ENCODE measurements at places on chromosomes 16 and 17. TPM values are rescaled to one million over a fixed set of nuclear protein-coding genes. Genes with fewer than 3 reads are reported as not detected.

Gene AURKB
- 3.7 TPM for total RNA-seq

Gene NPIPA2
- total RNA-seq = 0.86 TPM

Gene MYH11
- total RNA-seq = not detected

Gene CCL1
- total RNA-seq = not detected

Gene KIFC3
- total RNA-seq = 1.2 TPM

Gene HS3ST4
- total RNA-seq = not detected

Gene CCDC40
- total RNA-seq = 0.32 TPM

Gene ABI3
- 6.5 TPM for total RNA-seq

Gene TMEM220
- total RNA-seq = 0.15 TPM

- DNase-seq = no peak
These were observed 33.6 kb upstream of the RAI1 start for GRCh38 chr17:17647524-17648178.

DNA sequence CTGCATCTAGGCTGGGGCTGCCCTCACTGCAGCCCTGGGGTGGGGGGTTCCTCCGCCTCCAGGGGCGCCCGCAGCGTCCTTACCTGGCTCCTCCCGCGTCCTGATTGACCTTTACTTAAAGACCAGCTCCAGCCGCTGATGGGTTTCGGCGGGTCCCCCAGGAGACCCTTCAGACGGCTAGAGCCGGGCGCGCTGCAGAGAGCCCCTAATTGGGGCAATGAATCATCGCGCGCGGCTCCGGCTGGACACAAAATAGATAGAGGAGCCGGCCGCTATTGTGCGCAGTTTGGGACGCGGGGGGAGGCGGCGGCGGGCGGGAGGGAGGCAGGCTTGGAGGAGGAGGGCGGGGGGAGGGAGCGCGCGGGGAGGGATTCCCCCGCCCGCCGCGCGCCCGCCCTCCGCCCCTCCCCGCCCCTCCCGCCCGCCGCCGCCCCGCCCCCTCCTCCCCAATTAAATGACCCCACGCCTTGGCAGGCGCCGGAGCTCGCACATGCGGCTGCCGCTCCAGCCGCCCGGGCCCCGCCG, 56.5 kb upstream of the CIBAR2 start:
- DNase-seq = no peak

DNA sequence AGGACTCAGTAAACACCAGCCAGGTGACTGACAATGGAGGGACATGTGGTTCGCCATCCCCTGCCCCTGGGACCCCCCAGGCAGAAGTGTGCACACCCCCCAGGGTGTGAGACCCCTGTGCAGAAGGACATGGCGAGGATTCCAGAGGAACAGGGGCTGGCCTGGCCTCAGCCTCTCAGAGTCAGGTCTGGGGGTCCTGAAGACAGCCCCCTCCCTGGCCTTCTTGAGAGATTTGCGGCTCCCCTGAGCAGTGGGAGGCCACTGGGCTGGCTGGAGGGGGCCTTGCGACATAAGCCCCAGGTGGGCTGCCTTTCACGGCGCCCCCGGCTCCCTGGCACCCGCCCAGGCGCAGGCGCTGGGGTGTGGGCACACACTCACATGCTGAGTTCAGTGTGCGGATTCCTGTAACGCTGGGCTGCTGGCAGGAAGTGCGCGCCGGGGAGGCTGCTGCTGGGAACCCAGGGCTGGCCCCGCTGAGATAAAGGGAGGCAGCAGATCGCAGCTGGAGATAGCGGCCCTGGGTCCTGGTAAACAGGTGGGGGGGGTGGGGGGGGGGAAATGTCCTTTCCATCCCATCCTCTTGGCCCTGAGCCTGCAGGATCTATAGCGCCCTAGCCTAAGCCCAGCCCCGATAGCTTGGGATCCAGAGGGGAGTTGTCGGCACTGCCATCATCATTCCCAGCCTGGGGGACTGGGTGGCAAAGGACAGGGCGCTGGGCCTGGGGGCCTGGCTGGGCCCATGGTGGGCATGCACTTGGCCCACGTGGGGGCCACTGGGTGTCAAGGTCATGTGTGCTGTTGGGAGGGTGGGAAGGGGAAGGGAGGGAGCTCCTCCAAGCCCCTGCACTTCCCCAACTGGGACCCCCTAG, 27.1 kb downstream of the TMEM235 start:
- peak; percentile 75 for DNase-seq

GRCh38 chr17:17309356-17309755, 6.2 kb downstream of the NT5M start:
- no peak for DNase-seq

DNA sequence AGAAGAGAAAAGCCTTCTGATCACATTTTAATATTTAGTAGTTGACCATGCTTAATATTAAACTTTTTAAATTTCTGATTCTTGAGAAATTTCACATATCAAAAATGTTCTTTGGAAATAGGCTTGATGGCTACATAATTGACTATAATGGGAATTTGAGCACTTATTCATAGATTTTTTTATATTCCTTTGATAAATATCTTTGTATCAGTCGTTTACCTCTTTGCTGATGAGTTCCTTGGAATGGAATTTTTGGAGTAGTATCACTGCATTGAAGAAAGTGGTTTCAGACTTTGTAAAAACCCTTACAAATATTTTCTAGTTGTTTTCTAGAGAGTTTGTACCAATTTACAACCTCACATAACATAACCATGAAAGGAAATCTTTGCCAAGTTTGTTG, 14.7 kb downstream of the DNAAF1 start:
- DNase-seq = no peak

DNA sequence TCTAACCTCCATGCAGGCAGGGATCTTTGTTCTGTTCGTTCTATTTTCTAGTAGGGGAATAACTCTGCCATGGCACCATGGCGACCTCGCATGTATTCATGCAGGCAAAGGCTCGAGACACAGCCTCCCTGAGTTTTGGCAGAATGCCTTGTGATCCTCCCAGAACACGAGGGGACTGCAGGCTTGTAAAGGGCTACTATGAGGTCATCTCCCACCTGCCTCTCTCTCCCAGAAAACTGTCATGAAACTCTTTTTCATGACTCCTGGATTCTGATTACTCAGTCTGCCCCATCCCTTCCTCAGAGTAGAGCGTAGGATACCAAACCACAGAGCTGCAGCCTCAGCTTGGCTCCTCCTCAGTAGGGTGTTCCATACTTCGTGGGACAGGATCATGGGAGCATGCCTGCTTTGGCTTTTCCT, 64.3 kb downstream of the IGF2BP1 start:
- no peak for DNase-seq

- no peak for DNase-seq
These were observed 14.7 kb downstream of the CYBC1 start for GRCh38 chr17:82435601-82436583.

GRCh38 chr17:65554553-65555223, 6.8 kb downstream of the AXIN2 start:
- no peak for DNase-seq

GRCh38 chr17:45801421-45801820, 17.3 kb downstream of the CRHR1 start:
- no peak for DNase-seq

DNA sequence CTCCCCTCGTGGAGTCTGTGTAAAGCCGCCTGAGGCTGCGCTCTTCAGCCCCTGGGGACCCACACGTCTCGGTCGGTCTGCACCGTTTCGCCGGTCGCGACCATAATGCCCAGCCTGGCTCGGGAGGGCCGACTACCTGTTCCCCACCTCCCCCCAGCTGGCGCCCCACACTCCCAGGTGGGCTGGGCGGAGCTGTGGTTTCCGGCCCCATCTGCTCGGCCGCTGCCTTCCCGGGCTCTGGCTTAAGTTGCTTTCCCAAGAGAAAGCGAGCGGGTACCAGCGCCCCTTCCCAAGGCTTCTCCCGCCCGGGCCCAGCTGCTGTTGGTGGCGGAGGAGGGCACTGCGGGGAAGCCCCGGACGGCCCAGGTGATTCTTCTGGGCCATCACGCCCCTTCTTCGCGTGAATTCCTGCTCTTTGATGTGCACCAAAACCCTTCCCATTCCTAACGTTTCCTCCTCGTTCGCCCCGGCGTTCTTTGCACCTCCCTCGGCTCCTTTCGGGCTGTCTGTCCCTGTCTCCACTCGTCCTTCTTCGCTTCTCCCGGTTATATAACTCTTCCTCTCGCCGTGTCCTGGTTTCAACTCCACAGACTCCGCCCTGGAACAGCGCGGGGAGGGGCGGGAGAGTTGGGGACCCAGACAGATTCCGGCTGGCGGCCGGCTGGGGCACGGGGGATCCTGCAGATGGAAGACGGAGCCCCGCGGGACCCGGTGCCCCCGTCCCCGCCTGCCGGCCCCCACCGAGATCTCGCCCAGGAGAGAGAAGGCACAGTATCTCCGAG, 2.0 kb downstream of the KDM6B start:
- DNase-seq = no peak

GRCh38 chr16:72666267-72666666, 381.7 kb downstream of the ZFHX3 start:
- peak; percentile 23 for DNase-seq

- no peak for DNase-seq
These were observed 12.7 kb downstream of the TEX2 start for GRCh38 chr17:64250233-64250835.

DNA sequence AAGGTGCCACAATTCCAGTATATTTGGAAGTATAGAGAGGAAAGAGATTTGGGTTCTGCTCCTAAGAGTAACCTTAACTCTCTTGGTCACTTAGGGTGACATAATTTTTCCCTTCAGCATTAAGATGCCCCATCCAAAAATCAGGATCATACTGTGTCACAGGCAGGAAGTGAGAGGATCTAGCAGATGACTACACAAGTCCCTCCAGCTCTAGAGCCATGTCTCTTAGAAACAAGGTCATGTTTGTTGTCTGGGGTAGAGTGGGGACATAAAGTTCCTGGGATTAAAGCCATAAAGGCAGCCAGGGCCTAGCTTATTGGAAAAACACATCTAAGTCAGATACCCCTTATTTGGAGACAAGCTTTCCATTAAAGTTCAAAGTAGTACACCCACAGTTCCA, 2.7 kb downstream of the CCL8 start:
- no peak for DNase-seq

DNA sequence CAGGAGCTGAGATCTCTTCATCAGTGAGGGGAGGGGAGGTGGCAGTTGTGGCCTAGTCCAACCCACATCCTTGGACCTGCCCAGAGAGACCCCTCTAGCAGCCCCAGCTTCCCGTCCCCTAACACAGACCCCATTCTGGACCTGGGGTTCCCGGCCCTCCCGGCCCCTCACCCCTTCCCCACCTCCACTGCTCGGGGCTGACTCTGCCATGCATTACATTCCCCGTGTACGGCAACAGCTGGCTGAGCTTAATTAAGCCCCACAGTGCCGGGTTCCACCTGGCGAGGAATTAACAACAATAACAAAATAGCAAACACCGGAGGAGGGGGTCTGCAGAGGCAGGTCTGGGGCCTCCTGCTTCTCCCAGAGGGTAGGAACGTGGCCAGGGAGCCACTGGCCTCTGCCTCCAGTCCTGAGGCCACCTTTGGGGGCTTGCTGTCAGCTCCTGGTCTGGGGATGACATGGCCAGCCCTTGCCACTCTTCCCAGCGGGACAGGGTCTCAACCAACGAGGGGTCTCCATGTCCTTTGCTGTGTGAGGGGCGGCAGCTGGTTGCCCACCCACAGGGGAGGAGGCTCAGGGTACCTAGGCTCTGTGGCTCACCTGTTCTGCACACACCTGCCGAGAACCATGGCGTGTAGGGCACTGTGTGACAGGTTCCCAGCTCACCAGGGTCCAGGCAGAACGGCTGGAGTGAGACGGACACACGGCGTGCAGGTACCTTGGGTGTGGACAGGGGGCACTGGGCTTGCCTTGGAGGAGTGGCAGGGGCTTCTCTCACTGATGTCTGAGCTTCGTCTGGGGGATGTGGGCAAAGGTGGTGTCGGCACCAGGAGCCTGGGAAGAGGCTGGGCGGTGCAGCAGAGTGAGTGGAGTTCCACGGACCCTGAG, 46.9 kb upstream of the CBFA2T3 start:
- DNase-seq = no peak

DNA sequence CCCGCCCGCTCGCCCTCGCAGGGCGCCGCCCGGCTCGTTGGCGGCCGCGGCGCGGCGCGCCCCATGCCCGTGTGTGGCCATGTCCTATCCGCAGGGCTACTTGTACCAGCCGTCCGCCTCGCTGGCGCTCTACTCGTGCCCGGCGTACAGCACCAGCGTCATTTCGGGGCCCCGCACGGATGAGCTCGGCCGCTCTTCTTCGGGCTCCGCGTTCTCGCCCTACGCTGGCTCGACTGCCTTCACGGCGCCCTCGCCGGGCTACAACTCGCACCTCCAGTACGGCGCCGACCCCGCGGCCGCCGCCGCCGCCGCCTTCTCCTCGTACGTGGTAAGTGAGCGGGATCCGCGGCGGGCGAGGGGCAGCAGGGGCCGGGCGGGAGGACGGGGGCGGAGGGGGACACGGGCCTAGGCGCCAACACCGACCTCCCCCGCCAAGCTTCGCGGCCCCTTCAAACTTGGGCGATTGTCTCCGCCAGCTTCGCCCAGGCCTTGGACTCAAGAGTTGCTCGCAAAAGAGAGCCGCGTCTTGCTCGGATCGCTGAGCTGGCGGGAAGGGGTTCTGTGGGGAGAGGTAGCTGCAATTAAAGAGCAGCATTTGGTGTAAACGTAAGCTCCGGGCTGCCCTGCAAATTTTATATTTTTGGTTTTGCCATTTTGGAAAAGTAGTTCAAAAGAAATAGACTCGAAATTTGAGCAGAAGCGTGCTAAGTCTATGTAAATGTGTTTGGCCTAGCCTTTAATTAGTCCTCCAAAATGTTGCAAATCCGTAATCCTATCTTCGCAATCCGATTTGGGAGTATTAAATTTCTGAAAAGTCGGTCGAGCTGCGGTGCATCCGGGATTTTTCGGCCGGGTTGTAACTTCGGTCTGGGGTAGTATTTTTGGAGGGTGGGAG, 702 bp downstream of the IRX5 start:
- DNase-seq = no peak

- DNase-seq = no peak
These were observed 1.5 kb downstream of the SLC38A8 start for GRCh38 chr16:84040823-84041820.

DNA sequence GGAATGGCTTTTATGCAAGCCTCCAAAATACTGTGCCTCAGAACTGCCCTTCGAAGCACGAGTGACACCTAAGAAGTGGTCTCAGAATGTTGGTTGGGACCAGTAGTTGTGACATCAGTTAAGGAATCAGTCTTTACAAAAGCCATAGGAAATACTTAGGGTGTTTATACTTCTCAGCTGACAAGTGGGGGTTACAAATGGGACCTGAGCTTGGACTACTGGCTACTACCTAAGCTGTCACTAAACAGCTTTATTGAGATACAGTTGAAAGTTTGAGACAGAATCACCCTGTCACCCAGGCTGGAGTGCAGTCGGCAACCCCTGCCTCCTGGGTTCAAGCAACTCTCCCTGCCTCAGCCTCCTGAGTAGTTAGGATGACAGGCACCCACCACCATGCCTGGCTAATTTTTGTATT, 5.0 kb downstream of the RPL19 start:
- DNase-seq = no peak
